Hematopoietic multipotent progenitor cell treated with erythropoietin and hydrocortisone succinate and interleukin-3 and kit ligand, for 17 days (in vitro differentiated cells): ENCODE measurements at places on chromosomes 13 and 19.

GRCh38 chr13:110705356-110705825, 525 bp downstream of the CARS2 start:
- no peak for DNase-seq

DNA sequence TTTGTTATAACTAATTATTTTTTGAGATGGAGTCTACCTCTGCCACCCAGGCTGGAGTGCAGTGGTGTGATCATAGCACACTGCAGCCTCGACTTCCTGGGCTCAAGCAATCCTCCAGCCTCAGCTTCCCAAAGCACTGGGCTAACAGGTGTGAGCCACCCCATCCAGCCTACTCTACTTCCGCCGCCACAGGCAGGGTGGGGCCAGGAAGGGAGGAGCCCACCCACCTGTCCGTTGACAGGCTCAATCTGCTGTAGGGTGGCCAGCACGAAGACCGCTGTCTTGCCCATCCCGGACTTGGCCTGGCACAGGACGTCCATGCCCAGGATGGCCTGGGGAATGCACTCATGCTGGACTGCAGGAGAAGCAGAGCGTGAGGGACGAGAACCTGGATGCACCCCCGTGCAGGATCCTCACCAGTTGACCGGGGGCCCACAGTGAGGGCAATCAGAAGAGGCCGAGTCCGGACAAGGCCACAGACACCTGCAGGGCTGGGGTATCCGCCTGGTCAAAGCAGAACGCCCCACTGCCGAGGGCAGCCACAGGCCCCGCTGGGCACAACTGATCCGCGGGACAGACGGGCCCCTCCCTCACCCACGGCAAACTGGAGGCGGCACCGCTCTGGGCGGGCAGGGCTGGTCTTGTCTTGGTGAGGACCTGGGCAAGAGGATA, 6.7 kb downstream of the DDX39A start:
- no peak for DNase-seq

DNA sequence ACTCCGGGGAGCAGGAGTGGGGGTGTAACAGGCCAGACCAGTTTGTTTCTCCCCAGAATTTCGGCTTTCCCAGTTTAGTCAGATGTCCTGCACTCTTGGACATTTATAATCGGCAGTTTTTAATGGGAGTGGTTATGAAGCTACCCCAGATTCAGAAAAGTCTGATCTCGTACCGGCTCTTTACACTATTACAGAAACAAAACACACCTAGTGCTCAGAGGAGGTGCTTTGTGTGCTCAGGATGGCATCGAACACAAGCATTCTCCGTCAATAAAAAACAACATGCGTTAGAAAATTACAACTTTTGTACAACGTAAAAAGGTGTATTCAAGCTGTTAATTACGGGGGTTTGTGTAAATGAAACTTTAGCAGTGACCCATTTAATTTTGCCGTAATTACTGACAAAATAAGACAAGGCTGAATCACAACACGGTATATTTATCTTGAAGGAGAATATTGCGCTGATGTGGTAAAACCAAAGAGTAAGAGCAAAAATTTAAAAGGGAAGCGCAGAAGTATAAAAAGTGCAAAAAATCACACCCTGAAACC, 6.6 kb upstream of the SOX1 start:
- DNase-seq: no peak

- no peak for DNase-seq
Observed at GRCh38 chr13:23560571-23561089, 9.6 kb upstream of the TNFRSF19 start.

- no peak for DNase-seq
Observed at GRCh38 chr19:48442116-48443035, 3.4 kb upstream of the GRWD1 start.

DNA sequence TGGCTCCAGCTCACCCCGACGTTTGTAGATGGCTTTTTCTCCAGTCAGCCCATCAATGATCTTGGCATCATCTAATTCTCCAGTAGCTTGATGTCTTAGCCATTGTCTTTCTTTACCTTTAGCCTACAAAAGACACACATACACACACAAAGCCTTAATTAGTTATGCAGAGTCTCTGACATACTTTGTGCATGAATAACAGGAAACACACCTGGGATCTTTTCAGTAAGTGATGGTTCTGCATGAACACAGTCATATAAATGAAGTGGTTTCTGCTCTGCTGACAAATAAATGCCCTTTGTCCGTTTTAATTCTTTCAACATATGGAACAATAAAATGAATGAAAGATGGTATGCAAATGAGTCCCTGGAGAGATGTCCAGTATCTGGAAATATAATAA, 133.3 kb downstream of the RGCC start:
- DNase-seq: no peak

DNA sequence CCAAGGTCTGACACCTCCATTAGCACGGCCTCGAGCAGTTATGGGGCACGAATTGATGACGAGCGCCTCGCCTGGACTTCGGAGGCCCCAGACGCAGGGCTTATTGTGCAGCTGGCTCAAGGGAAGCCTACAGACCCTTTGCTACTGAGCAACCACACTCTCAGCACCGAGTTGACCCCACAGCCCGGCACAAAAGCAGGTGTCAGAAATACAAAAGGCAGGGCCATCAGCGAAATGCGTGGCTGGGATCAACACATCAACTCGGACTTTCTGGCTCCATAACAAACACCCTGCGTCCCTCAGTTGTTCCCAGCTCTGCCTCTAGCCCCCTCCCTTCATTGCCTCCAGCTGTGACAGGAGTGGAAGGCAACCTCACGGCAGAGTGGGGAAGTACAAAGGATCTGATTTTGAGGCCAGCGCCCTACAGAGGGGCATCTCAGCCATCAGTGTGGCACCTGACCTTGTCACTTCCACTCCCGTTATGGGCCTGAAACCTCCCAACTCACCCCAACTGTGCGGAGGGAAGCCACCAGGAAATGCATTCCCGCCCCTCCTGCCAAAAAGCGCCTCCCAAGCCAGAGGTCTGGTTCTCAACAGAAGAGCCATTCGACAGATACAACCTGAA, 18.0 kb downstream of the PEPD start:
- DNase-seq: no peak

DNA sequence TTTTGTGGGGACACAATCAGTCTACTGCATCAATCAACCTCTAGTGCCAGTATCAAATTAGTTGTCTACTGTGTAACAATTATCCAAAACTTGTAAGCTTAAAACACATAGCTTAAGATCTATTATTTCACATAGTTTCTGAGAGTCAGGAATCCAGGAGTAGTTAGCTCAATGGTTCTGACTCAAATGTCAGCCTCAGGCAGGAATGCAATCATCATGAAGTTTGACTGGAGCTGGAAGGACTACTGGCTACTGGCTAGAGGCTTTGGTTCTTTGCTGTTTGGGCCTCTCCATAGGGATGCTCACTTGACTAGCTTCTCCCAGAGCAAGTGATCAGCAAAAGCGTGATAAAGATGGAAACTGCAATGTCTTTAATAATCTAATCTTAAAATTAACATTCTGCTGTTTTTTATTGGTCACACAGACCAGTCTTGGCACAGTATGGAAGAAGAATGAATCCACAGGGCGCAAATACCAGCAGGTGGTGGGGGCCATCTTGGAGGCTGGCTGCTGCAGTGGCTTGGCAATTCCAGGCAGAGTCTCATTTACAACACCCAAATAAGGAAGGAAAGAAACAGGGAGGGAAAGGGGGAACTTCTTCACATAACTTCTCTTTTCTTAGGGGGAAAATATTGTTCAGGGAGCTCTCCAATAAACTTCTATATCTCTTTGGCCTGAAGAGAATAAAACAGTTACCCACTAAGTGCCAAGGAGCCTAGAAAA, 15.7 kb downstream of the CAB39L start:
- DNase-seq: no peak
